ENCODE measurements at places on chromosomes 7 and 10. TPM values are rescaled to one million over a fixed set of nuclear protein-coding genes. Genes with fewer than 3 reads are reported as not detected.

GRCh38 chr10:116316503-116316902 lies 7.7 kb upstream of the CCDC172 start:
- DNase-seq: no peak

GRCh38 chr10:26815500-26815899 lies 45.3 kb downstream of the ABI1 start:
- no peak for DNase-seq

GRCh38 chr10:36157486-36157885 lies 515.4 kb upstream of the FZD8 start:
- no peak for DNase-seq

GRCh38 chr7:31642681-31643115 lies 44.3 kb upstream of the PPP1R17 start:
- no peak for DNase-seq

RAMP3 gene
- 1.1 TPM for polyA plus RNA-seq

Data from GM23338 (cell line).